ENCODE measurements at places on chromosomes 5 and 9. TPM values are rescaled to one million over a fixed set of nuclear protein-coding genes. Genes with fewer than 3 reads are reported as not detected.

GRCh38 chr9:100575765-100576386, 2.0 kb upstream of the CAVIN4 start:
- H3K27me3 ChIP-seq = no peaks in the 10 kb centered on the region
- H3K36me3 ChIP-seq = no peaks in the 10 kb centered on the region
- H3K27ac ChIP-seq = no peak overlapping the region
- H3K4me1 ChIP-seq = no peaks in the 10 kb centered on the region

- no peaks in the 10 kb centered on the region for H3K27me3 ChIP-seq
- no peak for DNase-seq
- H3K4me1 ChIP-seq = peaks cover 78% of the 10 kb centered on the region
- peaks cover 17% of the 10 kb centered on the region for H3K36me3 ChIP-seq
Observed at GRCh38 chr5:143064218-143064641, 294.1 kb downstream of the ARHGAP26 start.

Gene EPB41L4B
- 18.9 TPM for total RNA-seq

- no peak for DNase-seq
- peak overlapping the region; percentile 50 for H3K27ac ChIP-seq
- H3K4me3 ChIP-seq = peak overlapping the region; percentile 72
Observed at GRCh38 chr9:504921-505740, 290.5 kb downstream of the DOCK8 start.

DNA sequence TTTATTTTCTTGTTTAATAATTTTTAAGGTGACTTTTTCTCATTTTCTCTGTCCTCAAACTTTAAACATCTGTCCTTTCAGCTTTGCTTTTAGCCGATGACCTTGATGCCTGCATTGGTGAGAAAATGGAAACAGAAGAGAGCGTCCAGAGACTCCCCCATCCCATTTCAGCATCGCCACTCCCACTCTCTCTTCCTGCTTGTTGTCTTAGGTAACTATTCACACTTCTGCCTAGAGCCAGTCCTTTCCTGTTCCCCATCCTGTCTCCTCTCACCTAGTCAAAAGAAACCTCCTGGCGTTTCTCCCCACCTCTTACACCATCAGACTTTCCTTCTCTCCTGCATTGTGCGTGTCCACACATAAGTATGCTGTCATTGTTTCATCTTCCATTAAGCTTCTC, 124.6 kb downstream of the MAST4 start:
- H3K27me3 ChIP-seq = no peaks in the 10 kb centered on the region
- H3K4me1 ChIP-seq = peaks cover 12% of the 10 kb centered on the region
- H3K36me3 ChIP-seq = no peaks in the 10 kb centered on the region
- H3K27ac ChIP-seq = no peak overlapping the region
